ENCODE measurements at places on chromosomes 6 and 20.
A peak's percentile ranks its signal among the peaks of the same experiment; 100 is the strongest.

DNA sequence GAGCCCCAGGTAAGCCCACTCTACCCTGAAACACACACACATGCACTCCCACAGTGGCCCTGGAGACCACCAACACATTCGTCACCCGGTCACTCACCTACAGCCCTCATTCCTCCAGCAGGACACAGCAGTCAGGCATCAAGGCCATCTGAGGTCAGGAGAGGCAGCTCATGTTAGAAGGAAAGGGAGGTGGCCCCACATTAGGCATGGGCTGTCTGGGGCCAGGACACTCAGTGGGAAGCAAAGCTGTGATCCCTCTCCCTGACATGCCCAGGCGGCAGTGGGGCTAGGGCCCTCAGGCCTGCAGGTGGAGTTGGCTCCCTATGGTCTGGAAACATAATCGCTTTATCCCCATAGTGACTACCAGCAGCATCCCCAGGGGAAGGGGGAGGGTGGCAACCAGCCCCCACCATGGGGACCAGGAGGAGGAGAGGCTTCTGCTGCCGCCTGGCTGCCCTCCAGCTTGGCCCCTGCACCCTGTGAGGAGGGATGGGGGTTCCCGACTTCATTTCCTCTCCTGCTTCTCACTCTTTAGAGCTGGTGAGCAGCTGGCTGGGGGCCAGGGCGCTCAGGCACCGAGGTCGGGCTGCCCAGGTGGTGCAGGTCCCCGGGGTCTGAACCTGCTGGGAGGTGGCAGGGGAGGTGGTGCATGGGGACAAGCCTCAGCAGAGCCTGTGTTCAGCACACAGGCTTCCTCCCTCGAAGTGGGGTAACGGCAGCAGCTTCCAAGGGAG is 76.6 kb upstream of the CST7 start:
- DNase-seq = no peak

- no peak for DNase-seq
Measured at GRCh38 chr6:166862287-166862977, 93.9 kb downstream of the RNASET2 start.

DNA sequence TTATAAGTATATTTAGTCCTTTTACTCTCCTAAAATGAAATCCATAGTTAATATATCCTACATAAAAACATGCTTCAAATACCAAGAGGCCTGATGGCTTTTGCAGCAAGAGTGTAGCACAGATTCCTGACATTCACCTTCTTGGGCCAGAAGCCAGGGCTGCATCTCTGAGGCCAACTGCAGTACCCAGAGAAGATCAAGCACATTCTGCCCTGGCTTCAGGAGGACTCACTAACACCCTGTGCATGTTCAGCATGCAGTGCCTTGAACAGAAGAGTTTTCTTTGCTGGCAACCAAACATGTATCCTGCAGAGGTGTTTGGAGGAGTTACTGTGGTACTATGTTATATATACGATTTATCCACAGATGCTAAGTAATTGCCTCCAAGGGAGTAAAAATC is 90.3 kb downstream of the FHL5 start:
- DNase-seq = no peak

- DNase-seq = peak; percentile 48
Measured at GRCh38 chr6:41652866-41653652, 14.8 kb downstream of the MDFI start.

DNA sequence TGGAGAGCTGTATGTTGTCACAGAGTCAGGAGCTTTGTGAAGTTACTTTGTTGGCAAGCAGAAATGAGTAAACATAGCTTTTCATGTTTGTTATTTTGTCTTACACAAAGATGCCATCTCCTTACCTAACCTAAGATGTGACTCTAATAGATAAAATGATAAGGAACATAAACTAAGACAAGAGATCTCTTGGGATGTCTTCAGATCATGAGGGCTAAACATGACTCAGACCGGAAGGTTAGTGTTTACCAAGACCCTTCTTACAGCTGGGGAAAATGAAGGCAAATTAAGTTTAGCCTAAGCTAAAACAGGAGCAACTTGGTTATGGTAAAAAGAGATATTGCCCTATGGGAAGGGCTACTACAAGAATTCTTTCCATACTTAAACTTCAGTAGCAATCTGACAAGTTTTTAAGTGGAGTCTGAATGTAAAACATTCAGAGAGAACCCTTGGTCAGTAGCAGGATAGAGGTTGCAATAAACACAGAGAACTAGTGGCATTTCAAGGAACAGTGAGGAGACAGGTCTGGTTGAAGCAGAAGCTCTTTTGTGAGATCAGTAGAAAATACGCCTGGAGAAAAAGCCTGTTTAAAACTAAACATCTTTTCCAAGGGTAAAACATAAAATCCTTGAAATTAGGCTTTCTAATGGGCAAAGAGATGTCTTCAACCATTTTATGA is 29.9 kb downstream of the SGK1 start:
- DNase-seq = no peak

- DNase-seq = peak; percentile 88
Measured at GRCh38 chr6:111552241-111552744, 53.4 kb downstream of the TRAF3IP2 start.

- DNase-seq = no peak
Measured at GRCh38 chr6:84749181-84749580, 15.2 kb downstream of the TBX18 start.

GRCh38 chr6:19839788-19840187 is 2.6 kb downstream of the ID4 start:
- no peak for DNase-seq

GRCh38 chr6:138104618-138105213 is 2.5 kb downstream of the PERP start:
- no peak for DNase-seq

DNA sequence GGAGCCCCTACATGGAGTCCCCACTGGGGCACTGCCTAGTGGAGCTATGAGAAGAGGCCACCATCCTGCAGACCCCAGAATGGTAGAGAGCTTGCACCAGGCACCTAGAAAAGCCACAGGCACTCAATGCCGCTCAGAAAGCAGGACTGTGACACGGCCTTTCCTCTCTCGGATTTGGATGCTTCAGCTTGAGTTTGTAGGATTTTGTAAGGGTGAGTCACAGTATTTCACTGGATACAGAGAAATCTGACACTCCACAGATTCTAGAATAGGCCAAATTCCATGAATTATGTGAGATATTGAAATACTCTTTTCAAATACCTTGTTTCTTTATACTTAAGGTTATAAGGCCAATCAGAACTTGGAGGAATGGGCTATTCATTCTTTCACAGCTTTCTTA is 424.5 kb downstream of the HTR1B start:
- no peak for DNase-seq

- peak; percentile 76 for DNase-seq
Measured at GRCh38 chr20:59006864-59007664, at the start of gene CTSZ. CTSZ (minus strand) TSS chr20:59007254; CDS start chr20:59007128, 126 bp downstream.

DNA sequence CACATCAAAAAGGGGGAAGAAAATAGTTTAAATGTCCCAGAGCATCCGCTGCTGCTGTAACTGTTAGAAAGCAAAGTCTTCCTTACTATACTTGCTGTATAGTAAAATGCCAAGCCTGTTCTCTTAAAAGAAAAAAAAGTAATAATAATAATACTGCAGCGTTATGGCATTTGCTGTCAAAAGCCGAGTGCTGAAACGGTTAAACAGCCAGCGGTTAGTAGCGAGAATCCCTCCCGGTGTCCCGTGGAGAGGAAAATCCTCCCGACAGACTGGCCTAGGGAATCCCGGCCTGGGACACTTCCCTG is 19.5 kb upstream of the NFATC2 start:
- no peak for DNase-seq

DNA sequence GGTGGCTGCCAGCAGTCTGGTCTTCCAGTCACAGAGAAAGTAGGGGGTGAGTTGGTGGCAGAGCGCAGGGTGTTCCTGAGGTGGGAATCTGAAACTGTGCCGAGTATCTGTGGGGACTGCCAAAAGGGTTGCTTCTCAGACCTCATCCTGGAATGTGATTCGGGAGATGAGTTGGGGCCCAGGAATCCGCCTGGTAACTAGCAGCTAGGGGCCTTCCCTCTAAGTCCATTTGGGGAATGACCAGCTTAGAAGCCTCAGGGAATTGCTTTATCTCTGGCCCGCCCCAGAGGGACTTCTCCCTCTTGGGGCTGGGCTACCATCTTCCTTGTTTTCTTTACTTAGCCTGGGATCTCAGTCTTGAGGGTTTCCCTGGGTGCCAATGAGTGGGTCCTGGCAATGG is 49.6 kb downstream of the MOCS1 start:
- DNase-seq = no peak

DNA sequence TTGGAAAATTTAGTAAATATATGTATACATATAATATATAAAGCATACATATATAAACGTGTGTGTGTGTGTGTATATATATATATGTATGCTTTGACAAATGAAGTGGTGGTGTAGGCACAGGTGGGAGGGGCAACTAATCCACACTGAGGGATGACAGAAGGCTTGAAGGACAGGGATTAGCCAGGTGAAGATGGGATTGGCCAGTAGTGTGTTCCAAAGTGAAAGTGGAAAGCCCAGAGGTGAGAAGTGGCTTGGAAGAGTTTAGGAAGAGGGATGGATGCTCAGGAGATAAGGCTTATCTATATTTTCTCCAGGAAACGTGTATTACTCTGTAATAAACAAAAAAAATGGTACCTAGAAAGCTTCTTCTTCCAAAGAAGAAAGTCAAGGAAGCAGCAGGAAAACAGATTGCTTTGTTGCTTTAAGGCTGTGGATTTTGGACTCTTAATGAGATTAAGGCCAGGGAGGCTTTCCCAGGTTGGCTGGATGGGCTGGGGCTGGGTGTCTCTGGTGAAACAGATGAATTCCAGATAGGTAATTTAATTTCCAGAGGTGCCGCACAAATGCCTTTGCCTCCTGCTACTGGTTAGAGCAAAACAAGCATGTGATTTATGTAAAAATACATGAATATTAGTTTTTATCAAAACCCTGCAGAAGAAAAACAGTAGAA is 63.9 kb downstream of the JARID2 start:
- no peak for DNase-seq

GRCh38 chr6:101876431-101876830 is 482.9 kb downstream of the GRIK2 start:
- no peak for DNase-seq
